Right renal cortex interstitium (tissue), 3 donors: ENCODE measurements at places on chromosomes 4 and X.

DNA sequence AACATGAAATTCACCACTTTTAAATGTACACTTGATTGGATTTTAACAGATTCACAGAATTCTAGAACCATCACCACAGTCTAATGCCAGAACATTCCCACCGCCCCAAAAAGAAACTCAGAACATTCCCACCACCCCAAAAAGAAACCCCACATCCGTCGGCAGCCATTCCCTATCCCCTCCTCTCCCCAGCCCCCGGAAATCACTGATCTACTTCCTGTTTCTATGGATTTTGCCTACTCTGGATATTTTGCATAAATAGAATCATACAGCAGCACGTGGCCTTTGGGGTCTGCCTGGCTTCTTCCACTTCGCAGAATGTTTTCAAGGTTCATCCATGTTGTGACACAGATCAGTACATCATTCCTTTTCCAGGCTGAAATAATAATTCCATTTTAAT lies 79.3 kb downstream of the PPP2R2C start:
- DNase-seq, result no peak

DNA sequence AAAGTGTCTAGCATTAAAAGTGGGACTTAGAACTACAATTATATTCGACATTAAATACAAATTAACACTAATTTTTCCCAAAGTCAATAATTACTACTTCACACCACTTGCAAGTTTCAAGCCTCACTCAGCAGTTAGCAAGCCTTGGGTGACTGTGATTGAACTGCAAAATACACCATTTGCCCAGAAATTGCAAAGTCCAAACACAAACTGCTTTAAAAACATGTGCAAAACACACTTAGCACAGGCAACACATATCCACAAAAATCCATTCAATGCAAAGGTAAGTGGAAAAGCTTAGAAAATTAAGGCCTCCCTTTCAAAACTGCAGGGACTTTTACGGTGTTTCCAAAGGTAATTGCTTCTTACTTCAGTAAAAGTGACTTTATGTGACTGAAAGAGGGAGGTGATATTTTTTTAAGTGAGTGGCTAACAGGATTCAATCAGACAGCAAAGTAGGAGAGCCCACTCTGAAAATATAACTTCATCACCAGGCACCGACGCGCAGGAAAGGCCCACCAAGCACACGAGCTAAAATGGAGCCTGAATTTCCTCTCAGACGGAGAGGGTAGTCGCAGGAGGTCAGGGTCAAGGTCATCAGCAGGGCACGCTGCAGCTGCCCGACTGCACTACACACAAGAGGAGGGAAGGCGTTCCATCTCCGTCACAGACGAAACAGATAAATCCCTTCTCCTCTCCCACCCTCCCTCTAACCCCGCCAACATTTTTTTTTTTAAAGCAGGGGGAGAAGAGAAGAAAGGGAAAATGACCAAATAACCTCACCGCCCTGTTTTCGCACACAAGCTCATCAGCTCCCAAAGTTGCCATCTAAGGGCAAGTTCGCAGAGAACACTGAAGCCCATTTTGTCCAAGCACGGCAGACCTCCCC lies 3.1 kb downstream of the ZNF827 start:
- peak; percentile 43 for DNase-seq

GRCh38 chrX:124415115-124415800 lies 68.9 kb downstream of the SH2D1A start:
- no peak for DNase-seq

- no peak for DNase-seq
Observed at GRCh38 chr4:96035727-96036126, 195.8 kb downstream of the PDHA2 start.

- DNase-seq, result no peak
Observed at GRCh38 chr4:82500435-82501153, 61.2 kb downstream of the TMEM150C start.

GRCh38 chrX:46587753-46588171 lies 14.2 kb downstream of the CHST7 start:
- DNase-seq, result no peak

DNA sequence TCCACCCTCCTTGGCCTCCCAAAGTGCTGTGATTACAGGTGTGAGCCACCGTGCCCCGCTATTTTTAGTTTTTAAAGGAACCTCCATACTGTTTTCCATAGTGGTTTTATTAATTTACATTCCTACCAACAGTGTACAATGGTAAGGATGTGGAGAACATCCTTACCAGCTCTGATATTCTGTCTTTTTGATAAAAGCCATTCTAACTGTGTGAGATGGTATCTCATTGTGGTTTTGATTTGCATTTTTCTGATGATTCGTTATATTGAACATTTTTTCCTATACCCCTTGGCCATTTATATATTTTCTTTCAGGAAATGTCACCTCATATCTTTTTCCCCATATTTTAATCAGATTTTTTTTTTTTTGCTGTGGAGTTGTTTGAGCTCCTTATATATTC lies 14.2 kb upstream of the TLR2 start:
- DNase-seq, result no peak

- no peak for DNase-seq
Observed at GRCh38 chr4:163269869-163270268, 62.5 kb downstream of the NPY1R start.

DNA sequence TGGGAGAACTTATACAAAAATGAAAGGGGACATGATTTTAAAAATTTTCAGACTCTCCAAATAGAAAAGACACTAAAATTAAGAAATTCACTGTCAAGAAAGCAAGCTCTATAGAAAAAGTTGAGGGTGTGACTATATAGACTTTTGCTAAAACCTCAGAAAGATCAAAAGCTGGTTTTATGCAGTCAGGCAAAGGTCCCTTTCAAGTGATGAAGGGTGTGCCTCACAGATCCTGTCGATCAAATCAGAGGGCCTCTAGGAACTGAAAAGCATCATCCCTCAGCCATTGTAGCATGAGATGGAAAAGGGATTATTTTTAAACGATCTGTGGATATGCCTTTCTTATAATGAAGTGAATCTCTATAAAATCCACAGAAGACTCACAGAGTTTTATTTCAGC lies 116.5 kb downstream of the FAM13A start:
- no peak for DNase-seq

DNA sequence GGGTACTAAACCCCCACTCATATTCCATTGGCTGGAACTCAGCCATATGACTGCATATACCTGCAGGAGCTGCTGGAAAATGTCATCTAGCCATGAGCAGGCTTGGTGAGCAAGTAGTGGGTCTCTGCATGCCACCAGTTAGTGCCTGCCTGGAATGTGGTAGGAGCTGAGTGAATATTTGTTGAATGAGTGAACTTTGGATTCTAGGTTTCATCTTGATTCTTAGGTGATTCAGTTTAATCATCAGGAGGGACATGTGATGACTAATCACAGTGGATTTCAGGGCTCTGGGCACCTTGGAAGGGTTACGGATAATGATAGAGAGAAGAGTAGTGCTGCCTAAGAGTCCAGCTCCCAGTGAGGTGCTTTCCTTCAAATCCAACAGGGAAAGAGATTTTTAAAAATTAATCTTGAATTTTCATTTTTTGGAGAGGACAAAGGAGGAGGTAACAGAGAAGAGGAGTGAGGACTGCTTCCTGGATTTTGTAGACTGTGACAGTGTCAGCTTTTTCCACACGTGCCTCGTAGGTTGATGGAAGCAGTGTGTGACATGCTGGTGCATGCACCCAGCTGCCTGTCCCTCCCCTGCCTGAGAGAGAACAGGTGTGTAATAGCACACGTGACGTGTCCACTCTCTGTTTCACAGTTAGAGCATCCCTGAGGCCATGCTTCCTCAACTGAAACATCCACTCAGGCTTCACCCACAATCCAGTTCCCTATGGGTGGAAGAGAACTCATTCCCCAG lies 30.4 kb downstream of the NHS start:
- no peak for DNase-seq

- DNase-seq, result no peak
Observed at GRCh38 chrX:154472685-154473632, 6.1 kb downstream of the LAGE3 start.

GRCh38 chr4:31084806-31085416 lies 364.7 kb downstream of the PCDH7 start:
- DNase-seq, result no peak

DNA sequence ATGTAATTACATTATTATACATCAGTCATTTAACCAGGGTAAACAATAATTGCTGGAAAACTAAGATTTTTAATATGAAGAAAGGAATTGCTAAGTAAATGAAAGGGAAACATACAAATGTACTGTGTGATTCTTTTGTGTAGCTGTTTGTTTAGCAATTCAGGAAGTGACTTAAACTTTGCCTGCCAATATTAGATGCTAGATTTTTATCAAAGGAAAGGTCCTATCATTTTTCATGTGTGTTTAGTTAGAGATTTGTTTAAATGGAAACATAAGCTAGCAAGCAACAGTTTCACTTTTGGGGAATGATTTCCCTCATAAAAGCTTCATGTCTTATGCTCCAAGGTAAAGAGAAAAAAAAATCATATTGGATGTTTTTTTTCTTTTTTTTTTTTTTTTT lies 95.1 kb upstream of the LIMCH1 start:
- DNase-seq, result no peak

- no peak for DNase-seq
Observed at GRCh38 chrX:56564164-56564885, 898 bp downstream of the UBQLN2 start.

DNA sequence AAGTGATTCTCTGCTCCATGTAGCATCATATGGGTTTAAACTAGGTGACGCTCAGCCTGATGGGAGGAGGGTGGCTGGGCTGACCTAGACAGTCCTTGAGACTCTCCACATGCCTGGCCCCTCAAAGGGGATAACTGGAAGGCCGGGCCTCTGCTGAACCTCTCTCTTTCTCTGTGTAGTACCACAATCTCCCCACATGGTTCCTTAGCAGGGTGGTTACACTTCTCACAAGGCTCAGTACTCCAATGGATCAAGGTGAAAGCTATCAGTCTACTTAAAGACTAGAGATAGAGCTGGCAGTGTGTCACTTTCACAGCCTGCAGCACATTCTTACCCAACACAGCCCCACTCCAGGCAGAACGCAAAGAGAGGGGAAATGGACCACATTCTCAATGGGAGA lies 80.4 kb downstream of the LDB2 start:
- DNase-seq, result no peak

DNA sequence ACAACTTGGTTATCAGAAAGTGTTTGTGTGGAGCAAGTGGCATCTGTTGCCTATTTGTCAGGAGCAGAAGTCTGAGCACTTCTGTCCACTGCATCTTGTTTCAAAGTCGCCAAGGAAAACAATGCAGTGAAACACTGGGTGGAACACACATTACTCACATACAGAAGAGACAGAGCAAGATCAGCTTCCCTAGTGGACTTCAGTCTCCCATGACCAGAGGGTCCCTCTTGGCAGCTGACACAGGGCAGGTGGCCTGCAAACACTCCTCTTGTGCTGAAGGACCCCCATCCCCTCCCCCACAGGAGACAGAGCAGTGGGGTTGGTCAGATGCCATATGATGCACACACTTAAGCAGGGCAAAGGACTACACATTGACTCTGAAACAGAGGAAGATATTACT lies 3.6 kb upstream of the BBS12 start:
- DNase-seq, result no peak

GRCh38 chr4:28105271-28105859 lies 1244.7 kb downstream of the STIM2 start:
- no peak for DNase-seq

DNA sequence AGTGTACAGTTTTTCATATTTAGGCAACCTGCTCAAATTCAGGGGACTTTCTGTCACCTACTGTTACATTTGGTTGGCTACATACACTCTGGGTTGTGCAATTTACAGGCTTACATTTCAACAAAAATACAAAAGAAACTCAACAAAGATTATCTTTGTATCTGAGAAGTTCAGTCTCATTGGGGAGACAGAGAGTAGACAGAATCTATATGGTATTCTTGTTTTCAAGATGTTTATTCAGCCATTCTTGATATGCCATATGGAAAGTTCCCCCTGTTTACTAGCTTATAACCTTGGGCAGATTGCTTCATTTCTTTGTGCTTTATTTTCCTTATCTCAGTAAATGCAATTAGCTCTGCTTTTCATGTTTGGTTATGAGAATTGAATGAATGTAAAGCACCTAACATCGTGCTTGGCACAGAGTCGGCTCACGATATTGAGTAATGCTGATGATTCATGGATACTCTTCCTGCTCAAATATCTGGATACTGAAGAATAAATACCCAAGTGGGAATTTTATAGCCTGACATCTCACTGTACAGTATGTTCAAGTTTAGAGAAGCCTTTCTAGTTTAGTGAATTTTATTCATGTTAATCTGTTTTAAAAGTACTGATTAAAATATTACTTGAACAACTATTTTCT lies 96.5 kb upstream of the PACRGL start:
- no peak for DNase-seq
